ENCODE measurements at places on chromosomes 2 and 18.

DNA sequence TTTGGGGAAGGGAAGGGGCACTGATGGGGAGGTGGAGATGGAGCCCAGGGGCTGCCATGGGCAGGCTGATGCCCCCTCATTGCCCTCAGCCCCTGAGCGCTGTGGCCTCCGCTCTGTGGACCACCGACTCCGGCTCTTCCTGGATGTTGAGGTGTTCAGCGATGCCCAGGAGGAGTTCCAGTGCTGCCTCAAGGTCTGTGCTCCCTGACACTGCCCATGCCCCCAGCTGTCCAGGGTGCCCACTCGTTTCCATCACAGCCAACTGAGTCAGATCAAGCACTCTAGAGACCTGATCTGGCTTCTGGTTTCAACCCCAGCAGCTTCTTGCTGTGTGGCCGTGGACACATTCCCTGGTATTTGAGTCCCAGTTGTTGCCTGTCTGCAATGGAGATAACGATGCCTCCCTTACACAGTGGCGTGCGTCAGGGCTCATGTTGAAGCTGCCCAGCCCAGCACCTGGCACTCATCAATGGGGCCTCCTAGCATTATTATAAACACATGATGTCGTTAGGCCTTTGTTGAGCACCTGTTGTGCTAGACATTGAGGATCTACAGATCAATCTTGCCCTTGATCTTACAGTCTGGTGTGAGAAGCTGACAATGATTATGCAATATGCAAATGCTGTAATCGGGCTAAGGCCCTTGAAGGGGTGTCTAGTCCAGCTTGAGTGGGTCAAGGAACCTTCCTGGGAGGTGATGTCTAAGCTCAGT is 14.4 kb downstream of the STK11IP start:
- DNase-seq, result no peak

DNA sequence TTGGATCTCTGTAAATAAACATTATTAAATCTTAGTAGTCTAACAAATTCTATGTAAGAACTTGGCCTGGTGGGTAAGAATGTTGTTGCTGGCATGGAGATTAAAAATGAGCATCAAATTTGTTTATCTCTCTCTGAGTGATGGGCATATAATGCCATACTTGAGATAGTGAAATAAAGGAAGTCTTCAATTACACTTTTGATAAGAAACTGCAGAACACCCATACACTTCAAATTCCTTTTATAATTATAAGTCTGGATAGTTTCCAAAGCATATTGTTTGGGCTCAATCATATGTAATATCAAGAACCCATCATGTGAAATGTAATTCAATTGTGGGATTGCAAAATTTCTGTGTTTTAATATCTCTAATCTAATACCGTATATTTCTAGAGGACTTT is 47.4 kb upstream of the PARD3B start:
- DNase-seq, result no peak

- DNase-seq, result no peak
Measured at GRCh38 chr2:233556881-233557736, 9.5 kb downstream of the USP40 start.

GRCh38 chr2:181308766-181309515 is 148.2 kb upstream of the ITGA4 start:
- no peak for DNase-seq

GRCh38 chr2:111041398-111042202 is 79.1 kb upstream of the BCL2L11 start:
- no peak for DNase-seq

- no peak for DNase-seq
Measured at GRCh38 chr2:181430406-181431118, 26.6 kb upstream of the ITGA4 start.

- no peak for DNase-seq
Measured at GRCh38 chr18:75915941-75916623, 488.6 kb upstream of the SMIM21 start.

DNA sequence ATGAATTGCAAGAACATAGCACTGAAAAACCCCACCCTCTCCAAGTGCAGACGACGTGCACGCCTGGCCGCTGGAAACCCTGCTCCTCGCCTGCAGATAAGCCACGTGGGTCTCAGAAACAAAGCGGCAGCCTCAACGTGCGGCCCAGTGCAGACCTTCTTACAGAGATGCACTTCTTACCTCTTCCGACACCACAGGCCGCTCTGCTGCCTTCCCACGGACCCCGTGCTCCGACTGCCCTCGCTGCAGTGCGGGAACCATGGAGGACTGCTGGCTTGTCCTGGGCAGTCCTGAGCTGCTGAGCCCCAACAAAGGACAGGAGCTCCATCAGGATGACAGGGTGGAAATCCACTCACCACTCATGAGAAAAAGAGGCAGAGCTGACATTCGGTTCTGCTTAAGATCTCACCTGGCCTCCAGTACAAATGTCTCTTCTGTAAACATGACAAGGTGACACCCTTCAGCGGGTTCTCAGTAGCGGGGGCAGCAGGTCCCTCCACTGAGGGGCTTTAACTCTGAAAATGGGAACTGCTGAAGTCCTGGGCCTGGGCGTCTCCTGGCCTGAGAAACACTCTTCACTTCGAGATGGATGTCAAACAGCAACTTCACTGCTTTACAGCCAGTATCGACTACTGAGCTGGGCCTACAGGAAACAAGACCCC is 6.2 kb downstream of the COPS9 start:
- DNase-seq, result no peak

DNA sequence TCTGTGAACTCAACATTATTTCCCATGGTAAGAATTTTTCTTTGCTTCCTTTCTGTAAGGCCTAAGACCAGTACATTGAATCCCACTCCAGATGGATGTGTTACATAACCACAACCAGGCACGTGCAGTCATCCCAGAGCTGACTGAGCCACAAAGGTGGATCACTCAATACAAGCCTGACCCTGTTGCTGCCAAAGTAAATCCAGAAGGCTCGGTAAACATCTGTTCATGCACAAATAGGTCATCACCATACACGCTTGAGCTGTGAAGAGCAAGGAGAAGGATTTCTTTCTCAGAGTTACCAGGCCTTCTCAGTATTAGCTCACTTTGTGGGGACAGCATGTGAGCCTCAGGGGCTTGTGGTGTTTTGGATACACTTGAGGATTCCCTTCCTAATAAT is 791.4 kb upstream of the FANCL start:
- no peak for DNase-seq

- DNase-seq, result no peak
Measured at GRCh38 chr2:10327896-10328669, 25.4 kb downstream of the HPCAL1 start.

GRCh38 chr2:39379643-39380524 is 57.2 kb downstream of the MAP4K3 start:
- DNase-seq, result peak; percentile 80

- no peak for DNase-seq
Measured at GRCh38 chr2:188032306-188032705, 259.4 kb upstream of the GULP1 start.

DNA sequence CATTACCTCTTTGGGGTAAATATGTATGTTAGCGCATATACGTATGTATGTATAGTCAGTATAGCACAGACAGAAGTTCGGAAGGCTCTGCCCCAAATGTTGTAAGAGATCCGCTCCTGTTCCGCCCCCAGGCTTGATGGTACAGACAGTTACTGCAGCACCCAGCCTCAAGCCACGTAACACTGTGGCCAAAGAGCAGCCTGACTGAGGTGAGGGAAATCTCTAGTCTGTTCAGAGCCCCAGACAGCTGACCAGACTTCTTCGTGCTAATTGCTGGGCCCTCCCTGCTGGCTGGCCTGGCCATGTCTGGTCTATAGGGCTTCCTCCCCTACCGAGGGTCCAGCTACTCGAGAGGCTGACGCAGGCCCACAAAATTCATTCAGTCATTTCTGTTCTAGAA is 7.8 kb downstream of the CRACDL start:
- no peak for DNase-seq

DNA sequence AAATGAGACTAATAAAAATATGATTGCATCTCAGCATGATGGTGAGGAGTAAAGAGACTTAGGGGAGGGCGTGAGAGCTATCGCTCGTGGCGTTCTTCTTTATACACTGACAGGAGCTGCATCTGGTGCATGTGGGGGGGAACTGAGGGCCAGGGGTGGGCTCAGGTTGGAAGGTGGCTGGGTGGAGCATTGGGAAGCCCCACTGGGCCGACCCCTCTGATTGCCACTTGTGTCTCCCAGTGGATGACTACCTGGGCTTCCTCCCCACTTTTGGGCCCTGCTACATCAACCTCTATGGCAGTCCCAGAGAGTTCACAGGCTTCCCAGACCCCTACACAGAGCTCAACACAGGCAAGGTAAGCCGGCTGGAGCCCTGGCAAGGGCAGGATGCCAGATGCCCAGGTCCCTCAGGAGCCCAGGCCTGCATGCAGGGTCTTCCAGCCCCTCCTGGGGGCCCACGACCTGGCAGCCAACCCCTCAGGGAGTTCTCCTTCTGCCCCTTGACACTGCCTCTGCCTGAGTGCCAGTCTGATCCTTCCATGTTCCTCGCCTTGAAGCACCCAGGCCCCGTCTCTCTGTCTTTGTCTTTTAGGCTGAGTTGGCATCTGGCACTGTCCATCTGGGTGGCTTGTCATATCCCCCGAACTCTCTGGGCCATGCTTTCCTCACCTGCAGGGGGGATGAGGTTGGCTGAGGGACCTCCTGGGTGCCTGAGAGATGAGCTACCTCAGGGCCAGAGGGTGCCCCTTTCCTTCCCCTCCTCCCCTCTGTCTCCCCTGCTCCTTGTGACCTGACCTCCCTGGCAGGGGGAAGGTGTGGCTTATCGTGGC is 97.7 kb downstream of the DYSF start:
- DNase-seq, result no peak

DNA sequence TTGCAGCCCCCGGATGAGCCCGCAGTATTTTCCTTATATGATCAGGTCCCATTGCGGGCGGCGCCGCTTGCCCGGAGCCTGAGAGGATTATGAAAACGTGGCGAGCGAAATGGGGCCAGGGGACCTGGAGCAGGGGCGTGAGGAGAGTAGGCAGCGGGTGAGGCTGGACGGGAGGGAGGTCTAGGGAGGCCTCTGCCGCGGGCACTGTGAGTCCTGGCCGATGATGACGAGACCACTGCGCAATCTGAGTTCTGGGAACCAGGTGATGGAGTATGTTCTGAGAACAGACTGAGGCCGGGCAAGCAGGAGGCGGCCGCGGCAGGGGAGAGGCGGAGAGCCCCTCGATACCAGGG is 790 bp upstream of the ACAA2 start:
- no peak for DNase-seq

DNA sequence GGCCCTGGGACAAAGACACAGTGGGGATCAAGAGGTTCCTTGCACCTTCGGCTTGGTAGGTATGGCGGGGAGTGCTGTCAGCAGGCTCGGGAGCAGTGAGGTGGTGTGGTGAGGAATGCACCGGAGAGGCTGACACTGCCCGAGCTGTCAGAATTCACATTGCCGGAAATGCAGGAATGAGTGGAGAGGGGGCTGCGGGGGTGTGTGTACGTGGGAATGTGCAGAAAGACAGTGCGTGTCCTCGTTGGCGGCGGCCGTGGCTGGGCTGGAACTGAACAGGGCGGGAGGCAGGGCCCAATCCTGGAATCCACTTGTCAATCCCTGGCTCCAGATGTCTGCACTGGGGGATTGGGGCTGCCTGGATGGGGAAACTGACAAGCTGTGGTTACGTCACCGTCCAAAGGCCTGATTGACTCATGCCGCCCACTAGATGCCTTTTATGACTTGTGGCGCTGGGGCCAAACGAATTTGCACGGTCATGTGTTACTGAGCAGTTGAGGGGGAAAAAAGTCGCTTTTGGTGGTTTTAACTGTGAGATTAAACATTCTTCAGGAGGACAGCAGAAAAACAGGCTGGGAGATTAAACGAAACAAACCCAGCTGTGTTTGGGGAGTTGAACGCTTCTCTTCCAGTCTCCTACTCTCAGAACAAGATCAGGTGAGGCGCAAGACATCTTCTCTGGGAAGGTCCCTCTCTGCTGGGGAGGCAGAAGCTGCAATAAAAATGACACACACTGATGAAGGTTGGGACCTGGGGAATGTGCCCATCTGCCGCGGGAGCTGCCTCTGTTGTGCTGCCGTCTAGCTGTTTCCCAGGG is 189.4 kb upstream of the GLI2 start:
- DNase-seq, result no peak
